ENCODE measurements at places on chromosomes 4 and X.

DNA sequence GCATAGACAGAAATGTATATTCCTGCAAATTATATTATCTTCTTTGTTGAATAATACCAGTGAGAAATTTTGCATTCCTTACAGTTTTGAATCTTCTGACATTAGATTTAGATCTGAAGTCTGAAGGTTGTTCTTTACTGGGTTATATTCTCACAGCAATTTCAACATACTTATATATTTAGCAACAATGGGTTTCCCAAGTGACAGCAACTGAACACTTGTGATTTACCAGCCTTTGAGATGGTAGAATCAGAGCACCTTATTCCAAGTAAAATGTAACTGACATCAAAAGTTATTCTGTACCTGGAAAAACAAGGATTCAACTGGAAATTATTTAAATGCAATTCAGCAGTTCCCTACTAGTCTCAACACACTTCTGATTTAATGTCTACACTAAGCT lies 66.0 kb downstream of the RELL1 start:
- DNase-seq, result no peak

DNA sequence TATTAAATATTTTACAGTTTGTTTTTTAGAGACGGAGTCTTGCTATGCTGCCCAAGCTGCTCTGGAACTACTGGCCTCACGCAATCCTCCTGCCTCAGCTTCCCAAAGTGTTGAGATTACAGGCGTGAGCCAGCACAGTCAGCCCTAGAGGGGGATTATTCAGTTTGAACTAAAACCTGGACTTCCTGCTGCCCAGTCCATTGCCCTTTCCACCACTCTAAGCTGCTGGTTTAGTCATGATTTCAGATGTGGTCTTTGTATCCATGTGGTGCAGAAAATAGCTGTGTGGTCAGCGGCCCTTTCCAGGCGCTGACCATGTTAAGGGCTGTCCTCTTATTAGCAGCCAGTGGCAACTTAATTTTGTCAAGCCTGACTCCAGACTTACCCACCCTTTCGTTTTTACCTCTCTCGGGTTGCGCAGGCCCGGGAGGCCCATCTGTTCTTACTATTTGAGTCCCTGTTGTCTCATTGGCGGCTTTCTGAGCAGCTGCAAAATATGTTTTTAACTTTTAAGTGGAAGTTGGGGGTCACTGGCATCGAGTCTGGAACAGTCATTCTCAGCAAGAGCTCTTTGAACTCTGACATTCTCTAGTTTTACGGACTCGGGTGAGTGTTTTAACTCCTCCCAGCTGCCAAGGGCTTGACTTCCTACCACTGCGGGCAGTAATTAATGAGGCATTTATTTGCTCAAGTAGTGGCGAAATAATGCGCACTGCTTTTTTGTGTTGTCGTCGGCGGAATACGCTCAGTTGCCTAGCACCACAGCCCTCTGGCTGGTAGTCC lies 773 bp upstream of the VMA21 start:
- DNase-seq, result no peak

- peak; percentile 95 for DNase-seq
Measured at GRCh38 chr4:108072300-108072699, 82.6 kb downstream of the HADH start.

- no peak for DNase-seq
Measured at GRCh38 chrX:131060147-131060546, 2.0 kb downstream of the ARHGAP36 start.

- DNase-seq, result no peak
Measured at GRCh38 chrX:19842542-19842941, 44.9 kb downstream of the SH3KBP1 start.

GRCh38 chr4:75662626-75663025 lies 10.6 kb downstream of the G3BP2 start:
- DNase-seq, result no peak

DNA sequence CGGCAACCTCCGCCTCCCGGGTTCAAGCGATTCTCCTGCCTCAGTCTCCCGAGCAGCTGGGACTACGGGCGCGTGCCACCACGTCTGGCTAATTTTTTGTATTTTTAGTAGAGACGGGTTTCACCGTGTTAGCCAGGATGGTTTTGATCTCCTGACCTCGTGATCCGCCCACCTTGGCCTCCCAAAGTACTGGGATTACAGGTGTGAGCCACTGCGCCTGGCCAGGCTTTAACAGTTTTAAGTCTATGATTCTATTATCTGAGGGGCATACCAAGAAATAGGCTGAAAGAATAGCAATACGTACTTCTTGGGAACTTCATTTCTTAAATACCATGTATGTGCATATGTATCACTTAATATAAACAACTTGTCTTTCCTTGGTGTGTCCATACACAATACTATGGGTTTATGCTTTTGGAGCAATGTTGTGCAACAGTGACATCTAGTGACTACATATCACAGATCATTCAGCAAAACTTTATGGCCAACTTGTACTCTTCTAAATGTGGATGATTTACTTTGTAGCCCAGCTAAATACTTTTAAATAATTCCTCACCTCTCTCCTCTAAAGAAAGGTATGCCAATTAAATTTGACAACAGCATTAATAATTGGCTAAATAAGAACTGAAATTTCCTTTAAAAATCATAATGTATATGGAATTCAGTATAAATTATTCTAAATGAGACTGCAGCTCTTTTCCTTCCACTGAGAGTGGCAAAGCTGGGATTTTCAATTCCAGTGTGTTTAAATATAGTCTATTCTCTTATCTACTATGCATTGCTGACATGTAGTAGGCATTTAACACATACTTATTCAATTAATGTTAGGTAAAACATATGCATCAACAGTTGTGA lies 10.4 kb downstream of the SLC9B1 start:
- DNase-seq, result peak; percentile 81

GRCh38 chr4:170675568-170676262 lies 586.0 kb upstream of the AADAT start:
- no peak for DNase-seq

DNA sequence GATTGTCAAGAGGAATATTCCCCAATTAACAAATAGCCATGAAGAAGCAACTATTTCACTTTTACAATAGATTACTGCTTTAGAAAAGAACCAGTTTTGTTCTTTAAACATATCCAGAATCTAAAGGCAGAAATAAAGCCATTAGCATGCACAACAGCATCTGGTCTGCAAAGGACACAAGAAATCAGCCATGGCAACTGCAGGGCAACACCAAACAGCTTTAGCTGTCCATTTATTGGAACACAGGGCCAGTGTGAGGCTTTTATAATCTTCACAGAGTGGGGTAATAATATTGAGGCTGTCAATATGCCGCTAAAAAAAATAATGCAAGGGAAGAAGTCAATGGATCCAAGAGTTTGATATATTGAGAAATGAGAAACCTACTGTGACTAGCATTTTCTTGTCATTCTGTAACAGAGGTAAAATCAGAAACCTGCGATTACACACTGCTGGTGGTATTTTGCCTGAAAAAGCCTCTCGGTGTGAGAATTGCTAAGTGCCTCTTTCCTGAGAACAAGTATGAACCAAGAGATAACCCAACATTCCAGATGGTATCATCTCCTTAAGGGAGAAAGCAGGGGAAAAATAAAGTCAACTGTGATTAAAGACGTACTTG lies 2.7 kb upstream of the BANK1 start:
- no peak for DNase-seq

DNA sequence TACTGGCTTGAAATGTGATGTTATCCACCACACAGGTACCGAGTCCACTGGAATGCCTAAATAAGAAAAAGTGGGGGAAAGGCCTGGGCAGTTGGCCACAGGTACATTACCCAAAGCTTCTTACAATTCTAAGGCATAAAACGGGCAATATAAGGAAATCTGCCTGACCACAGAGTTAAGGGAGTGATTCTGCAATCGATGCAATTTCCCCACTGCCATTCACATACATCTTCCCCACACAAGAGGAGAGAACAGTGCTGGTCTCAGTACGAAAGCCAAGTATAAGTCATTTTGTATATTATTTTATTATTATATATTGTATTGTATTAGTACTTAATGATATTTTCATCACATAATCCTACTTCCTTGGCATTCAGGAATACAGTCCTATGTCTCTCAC lies 30.6 kb downstream of the RFC1 start:
- no peak for DNase-seq

GRCh38 chr4:30620711-30621110 lies 99.5 kb upstream of the PCDH7 start:
- no peak for DNase-seq

- DNase-seq, result no peak
Measured at GRCh38 chrX:98607739-98608138, 1724.0 kb downstream of the RPA4 start.

- DNase-seq, result no peak
Measured at GRCh38 chrX:19212037-19212436, 89.8 kb upstream of the ADGRG2 start.

GRCh38 chr4:3316146-3316545 lies 23.3 kb downstream of the RGS12 start:
- no peak for DNase-seq

GRCh38 chr4:85557016-85557901 lies 82.3 kb downstream of the ARHGAP24 start:
- no peak for DNase-seq

Data from NCI-H1417 (cell line).